ENCODE measurements at places on chromosomes 7 and 10. TPM values are rescaled to one million over a fixed set of nuclear protein-coding genes. Genes with fewer than 3 reads are reported as not detected.

DNA sequence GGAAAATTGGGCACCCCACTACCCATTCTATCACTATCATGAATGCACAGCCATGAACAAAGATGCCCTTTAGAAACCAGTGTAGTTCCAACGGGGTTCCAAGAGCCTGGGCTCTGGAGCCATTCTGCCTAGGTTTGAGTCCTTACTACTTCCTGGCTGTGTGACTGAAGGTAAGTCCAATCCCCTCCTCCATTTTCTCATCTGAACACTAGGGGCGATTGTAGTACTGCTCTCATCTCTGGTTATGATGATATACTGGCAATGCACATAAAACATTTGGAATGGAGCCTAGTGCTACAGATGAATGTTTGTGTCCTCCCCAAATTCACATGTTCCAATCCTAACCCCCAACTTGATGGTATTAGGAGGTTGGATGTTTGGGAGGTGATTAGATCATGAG is 28.1 kb upstream of the CDH23 start:
- DNase-seq: no peak

DNA sequence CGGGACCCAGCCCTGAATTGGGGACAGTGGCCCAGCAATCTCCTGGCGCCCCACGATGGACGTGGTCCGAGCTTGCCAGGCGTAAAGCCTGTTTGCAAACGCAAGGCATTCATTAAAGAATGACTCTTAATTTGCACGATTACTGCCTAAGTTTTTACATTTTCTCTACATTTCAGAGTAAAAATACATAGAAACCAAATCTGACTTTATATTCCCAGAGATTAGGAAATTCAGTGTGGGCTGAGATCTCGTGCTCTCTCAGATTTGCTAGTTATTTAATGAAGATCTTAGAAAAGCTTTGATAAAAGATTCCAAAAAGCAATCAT is 337 bp upstream of the CCDC3 start:
- no peak for DNase-seq

- no peak for DNase-seq
Measured at GRCh38 chr10:45515630-45516029, 141.6 kb downstream of the ALOX5 start.

- DNase-seq: no peak
Measured at GRCh38 chr7:36659172-36659516, 65.2 kb downstream of the AOAH start.

Gene ANK3
- 75.9 TPM for total RNA-seq
